GM03348 (cell line): ENCODE measurements at places on chromosomes 7 and 10.
A peak's percentile ranks its signal among the peaks of the same experiment; 100 is the strongest.

DNA sequence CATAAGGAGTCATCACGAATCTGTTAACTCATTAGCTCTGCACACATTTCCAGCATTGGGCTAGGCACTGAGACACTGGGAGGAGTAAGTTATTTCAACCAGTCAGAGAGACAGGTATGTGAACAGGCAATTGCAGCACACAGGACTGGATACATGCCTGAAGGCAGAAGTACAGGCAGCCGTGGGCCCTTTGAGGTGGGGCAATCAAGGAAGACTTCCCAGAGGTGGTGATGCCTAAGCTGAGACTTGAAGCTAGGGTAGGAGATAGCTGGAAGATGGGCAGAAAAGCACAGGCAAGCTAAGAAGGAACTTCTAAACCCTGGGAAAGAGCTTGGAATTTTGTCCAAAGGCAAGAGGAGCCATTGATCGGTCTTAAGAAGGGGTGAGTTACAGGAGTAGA lies 249.7 kb downstream of the EMX2 start:
- DNase-seq, result no peak

DNA sequence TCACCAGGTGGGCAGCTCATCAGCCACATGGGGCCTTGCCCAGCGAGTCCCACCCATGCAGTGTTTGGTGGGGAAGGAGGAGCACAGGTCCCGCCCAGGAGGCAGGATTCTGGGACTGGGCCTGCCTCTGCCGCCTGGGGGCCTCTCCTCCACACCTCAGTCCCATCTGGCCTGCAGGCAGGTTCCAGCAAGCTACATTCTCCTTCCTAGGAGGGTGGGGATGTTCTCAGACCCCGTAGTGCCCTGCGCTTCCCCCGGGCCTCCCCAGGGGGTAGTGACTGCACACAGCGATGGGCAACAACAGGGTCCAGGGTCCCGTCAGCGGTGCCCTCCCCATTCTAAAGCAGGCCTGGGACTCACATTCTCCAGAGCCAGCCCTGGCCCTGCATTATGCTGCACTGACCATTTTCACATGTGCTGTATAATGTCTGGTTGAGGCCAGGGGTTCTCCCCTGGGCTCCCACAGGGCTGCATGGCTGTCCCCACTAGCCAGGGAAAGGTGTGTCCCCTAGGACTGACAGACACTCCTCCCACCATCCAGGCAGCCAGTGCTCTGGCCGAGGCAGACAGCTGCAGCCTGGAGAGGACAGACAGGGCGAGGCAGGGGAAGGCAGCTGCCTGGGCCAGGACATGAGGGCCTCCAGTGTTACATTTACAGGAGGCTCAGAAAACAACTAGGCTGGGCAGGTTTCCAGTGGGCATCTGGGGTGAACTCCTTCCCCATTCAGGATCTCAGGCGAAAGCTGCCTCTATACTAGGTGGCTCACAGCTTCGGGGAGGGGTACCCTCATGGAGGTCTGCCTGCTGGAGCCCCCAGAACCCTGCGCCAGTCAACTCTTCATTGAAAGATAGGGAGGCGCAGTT lies 9.3 kb downstream of the RASGEF1A start:
- DNase-seq, result peak; percentile 9

GRCh38 chr10:79098596-79099015 lies 29.8 kb downstream of the ZMIZ1 start:
- no peak for DNase-seq

- DNase-seq, result no peak
Measured at GRCh38 chr7:141481971-141482370, 69.2 kb upstream of the AGK start.

- DNase-seq, result no peak
Measured at GRCh38 chr10:3665316-3665908, 119.6 kb downstream of the KLF6 start.

GRCh38 chr10:25064401-25064800 lies 48.0 kb downstream of the THNSL1 start:
- DNase-seq, result no peak

- no peak for DNase-seq
Measured at GRCh38 chr7:89311886-89312285, 516.3 kb upstream of the TEX47 start.

- DNase-seq, result peak; percentile 29
Measured at GRCh38 chr10:73968098-73968521, 29.8 kb upstream of the VCL start.

- DNase-seq, result no peak
Measured at GRCh38 chr7:27191833-27192545, 7.0 kb upstream of the HOXA11 start.

GRCh38 chr10:59387951-59388670 lies 25.8 kb upstream of the FAM13C start:
- peak; percentile 70 for DNase-seq

DNA sequence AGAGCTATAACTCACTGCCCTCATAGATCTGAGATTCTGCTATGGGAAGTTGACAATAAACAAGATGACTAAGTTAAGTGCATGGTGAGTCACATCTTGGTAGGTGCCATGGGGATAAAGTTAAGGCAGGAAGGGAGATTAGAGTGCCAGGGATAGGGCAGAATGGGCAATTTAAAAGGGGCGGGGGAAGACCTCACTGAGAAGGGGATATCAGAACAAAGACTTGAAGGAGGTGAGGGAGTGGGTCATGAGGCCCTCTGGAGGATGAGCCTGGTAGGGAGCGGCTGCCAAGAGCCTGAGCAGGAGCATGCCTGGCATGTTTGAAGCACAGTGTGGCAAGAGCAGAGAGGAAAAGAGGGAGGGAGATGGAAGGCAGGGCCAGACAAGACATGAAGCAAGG lies 34.8 kb upstream of the INMT start:
- no peak for DNase-seq

- no peak for DNase-seq
Measured at GRCh38 chr10:7592627-7593026, 74.1 kb downstream of the ITIH5 start.
